NCI-H748 treated with DMSO at 0.1 percent for 48 hours (cell line): ENCODE measurements at places on chromosomes 5 and 9.
A peak's percentile ranks its signal among the peaks of the same experiment; 100 is the strongest.

DNA sequence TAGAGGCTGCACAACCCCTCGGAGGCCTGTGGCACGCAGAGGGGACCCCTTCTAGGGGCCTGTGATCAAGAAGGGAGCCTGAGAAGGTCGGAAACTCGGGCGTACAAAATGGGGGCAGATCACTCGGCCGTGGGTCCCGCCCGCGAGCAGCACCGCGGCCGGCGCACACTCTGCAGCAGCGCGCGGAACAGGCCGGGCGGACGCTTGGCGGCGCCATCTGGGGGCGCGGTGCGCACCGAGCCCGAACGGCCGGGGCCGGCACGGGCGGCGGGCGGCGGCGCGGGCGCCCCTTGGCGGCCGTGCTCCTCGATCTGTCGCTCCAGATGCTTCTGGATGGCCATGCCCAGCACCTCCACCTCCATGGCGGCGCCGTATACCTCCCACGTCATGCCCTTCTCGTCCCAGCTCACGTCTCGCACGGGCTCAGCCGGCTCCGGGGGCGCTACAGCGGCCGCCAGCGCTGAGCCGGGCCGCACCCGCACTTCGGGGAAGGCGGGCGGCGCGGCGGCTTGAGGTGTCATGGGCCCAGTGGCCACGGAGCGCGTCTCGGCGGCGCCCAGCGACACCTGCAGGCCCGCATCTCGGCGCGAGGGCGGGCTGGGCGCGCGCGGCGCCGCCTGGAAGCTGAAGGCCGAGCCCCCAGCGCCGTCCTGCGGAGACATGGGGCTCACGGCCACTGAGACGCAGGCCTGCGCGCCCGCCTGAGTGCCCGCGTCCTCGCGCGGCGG lies 13.1 kb downstream of the GPRIN1 start:
- DNase-seq = no peak

- DNase-seq = no peak
These were observed 12.0 kb downstream of the ADRA1B start for GRCh38 chr5:159928122-159928909.

- no peak for DNase-seq
These were observed 1.7 kb downstream of the CCNG1 start for GRCh38 chr5:163439092-163439425.

GRCh38 chr5:126497506-126497905 lies 74.3 kb downstream of the GRAMD2B start:
- DNase-seq = no peak

- no peak for DNase-seq
These were observed 17.0 kb upstream of the NDUFS4 start for GRCh38 chr5:53543401-53543800.

DNA sequence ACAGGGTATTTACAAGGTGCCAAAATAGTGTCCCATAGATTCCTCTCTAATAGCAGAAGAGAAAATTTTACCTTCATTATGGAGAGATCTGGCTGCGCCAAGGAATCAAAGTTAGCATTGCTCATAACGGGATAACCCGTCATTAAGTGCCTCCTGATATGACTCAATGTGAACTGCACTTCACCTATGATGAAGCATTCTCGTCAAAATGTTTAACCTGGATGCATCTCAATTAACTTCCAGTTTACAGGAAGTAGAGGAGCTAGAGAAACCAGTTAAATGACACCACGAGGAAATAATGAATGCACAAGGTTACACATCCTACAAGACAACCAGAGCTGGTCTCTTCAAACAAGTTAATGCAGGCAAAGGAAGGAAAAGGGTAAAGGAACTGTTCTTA lies 17.2 kb downstream of the FBXW11 start:
- no peak for DNase-seq

- DNase-seq = no peak
These were observed 24.5 kb upstream of the EXOC3 start for GRCh38 chr5:418162-419121.

GRCh38 chr9:102631559-102631958 lies 363.6 kb upstream of the CYLC2 start:
- peak; percentile 25 for DNase-seq

DNA sequence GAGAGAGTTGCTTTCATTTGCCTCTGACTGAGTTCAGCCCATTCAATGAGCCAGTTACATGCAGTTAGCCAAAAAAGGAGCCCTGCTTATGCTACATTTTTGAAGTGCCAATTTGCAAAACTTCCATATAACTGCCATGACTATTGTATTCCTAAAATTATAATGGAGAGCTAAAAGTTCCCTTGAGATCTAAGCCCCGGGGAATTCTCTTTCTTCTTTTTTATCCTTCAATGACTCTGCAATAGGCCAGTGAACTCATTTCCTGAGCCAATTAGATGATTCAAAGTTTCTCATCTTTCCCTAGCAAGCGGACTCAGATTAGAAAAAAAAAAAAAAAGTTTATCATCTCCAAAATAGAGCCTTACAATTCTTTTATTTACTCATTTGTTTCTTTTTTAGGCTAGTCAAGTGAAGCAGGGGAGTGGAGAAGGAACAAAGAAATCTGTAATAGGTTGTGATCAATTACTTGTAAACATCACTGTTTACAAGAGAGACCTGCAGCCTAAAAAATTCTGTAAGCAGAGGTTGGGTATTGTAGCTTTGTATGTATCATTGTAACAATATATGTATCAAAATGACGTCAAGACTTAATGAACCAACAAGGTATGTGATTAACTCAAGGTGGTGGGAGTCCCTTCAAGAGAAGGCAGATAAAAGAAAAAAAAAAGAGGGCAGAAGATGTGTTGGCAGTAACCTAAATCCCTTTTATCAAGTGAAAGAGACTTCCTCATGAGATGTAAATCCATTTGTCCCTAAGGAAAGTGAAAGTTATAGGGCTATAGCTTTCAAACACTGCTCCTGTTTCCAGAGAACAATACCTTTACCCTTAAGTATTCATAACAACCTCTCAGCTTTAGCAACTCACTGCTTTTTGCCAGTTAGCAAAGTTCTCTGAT lies 48.7 kb upstream of the HOMER1 start:
- DNase-seq = no peak

- DNase-seq = no peak
These were observed 887 bp downstream of the PTPDC1 start for GRCh38 chr9:94085062-94085639.

- DNase-seq = no peak
These were observed 28.8 kb downstream of the GCNT4 start for GRCh38 chr5:75023368-75024159.

DNA sequence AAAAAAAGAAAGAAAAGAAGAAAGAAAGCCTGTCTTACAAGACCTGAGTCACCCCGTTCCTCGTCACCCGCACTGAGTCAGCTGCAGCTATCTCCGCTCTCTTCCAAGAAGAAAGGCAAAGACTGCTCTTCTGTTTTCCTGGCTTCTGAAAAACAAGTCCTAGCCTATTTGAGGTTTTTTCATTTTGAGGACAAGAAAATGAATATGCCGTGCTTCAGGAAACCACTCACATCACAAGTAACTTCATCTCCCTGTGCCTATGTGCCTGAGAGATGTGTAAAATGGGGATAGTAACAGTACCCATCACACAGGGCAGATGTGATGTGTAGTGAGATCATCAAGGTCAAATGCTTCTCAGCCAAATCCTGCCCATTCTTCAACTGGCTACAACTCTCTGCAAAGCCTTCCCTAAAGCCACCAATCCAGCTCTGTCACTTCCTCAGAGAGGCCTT lies 78.4 kb downstream of the GLDC start:
- no peak for DNase-seq

DNA sequence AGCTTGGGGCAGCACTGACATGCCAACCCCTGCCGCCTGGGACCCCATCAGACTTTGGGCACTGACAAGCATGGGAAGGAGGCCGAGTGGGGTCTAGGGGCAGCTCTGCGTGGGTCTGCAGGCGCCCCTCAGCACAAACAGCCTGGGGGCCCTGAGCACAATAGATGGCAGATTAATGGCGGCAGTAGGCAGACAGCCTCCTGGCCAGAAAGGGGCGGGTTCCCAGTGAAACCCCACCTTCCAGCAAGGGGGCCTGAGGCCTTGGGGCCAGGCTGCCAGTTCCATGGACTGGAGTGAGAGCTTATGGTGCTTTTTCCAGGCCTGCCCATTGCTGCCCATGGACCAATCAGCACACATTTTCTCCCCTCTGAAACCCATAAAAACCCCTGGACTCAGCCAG lies 2031.2 kb downstream of the EFNA5 start:
- DNase-seq = no peak

DNA sequence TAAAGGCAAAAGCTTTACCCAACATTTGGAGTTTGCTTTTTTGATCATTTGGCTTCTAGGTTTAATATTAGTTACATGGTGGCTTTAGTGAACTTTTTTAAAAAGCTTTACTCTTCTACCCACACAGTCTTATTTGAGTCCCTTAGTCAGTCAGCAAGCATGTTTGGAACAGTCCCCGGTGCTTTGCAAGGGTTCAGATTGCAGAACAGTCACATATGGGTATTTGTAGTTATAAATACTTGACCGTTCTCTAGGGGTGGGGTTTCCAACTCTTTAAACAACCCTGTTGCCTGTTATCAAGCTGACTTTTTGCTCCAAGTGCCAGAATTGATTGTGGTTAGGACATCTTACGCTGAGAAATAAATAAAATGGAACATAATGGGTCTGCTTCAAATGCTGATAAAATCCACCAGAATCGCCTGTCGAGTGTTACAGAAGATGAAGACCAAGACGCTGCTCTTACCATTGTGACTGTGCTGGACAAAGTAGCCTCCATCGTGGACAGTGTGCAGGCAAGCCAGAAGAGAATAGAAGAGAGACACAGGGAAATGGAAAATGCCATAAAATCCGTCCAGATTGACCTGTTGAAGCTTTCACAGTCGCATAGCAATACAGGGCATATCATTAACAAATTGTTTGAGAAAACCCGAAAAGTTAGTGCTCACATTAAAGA lies at the start of gene CAVIN4:
TSS of gene CAVIN4 (plus strand) at position 304 of the 673 bp plus-strand sequence. CDS start at position 369, 65 bp downstream.
- DNase-seq = no peak

- no peak for DNase-seq
These were observed 34.2 kb upstream of the STRBP start for GRCh38 chr9:123302348-123303214.

- DNase-seq = no peak
These were observed 468.6 kb upstream of the ARRDC3 start for GRCh38 chr5:91851670-91852069.

GRCh38 chr5:40838086-40838485 lies 3.1 kb upstream of the RPL37 start:
- DNase-seq = no peak

DNA sequence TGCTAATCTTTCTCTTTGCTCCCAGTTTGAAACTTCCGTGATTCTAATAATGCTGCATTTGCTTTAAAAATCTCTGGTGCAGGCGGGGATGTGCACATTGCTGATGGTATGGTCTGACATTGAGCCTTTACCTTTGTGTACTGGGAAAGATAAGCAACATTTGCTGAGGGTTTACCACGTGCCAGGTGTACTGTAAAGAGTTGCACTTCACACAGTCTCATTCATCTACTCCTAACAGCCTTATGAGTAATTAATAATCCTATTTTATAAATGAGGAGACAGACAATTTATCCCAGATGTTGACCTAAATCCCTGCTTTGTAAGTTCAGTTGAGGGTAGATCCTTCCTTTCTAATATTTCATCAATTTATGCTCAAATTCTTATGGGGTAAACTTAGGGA lies 726 bp upstream of the ADGRV1 start:
- DNase-seq = no peak

DNA sequence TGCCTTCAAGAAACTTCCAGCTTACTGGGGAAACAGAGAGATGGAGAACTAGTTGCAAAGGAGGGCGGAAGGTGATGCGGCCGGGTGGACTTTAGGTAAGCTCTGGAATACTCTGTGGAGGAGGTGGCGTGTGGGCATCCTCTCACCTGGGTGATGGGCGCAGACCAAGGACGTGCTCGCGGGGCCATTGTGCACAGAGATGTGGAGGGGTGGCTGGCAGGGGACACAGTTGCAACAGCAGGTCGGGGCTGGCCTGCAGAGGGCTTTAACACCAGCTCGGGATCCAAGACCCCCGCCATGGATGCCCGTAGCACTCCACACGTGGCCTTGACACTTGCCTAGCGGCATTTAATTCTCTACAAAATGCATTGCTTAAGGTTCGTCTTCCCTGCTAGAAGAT lies 26.6 kb downstream of the IER5L start:
- no peak for DNase-seq

GRCh38 chr5:54159153-54159892 lies 151.1 kb downstream of the ARL15 start:
- no peak for DNase-seq

GRCh38 chr5:159171274-159171673 lies 38.1 kb downstream of the RNF145 start:
- no peak for DNase-seq

- no peak for DNase-seq
These were observed 379.6 kb downstream of the MLLT3 start for GRCh38 chr9:20242510-20243189.

DNA sequence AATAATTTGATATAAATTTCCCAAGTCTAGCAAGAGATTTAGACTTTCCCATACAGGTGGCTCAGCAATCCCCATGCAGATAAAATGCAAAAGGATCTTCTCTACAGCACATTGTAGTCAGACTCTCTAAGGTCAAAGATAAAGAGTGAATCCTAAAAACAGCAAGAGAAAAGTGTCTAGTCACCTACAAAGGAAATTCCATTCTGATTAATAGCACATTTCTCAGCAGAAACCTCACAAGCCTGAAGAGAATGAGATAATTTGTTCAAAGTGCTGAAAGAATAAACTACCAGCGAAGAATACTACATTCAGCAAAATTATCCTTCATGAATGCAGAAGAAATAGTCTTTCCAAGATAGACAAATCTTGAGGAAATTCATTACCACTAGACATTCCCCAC lies 493.3 kb downstream of the PRELID2 start:
- DNase-seq = no peak

- no peak for DNase-seq
These were observed 127.5 kb upstream of the CCNG1 start for GRCh38 chr5:163309914-163310313.

DNA sequence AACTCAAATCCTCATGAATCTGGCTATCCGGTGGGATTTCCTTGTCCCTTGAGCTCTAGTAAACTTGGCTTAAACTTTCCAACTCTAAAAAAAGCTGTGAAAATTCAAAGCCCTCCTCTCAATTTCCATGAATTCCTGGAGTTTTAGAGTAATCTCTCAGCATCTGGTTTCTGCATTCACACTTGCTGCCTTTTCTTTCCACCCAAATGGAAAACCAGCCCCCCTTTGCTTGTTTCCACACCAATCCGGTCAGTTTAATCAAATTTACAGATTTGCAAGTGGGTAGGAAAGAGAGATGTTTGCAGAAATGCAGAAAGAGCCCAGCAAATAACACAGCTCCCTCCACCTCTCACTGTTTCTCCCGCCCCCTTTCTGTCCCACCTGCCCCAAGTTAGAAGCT lies 91.1 kb downstream of the ENC1 start:
- no peak for DNase-seq
